Frontal cortex (tissue), 4 donors: ENCODE measurements at places on chromosomes 13 and 19. TPM values are rescaled to one million over a fixed set of nuclear protein-coding genes. Genes with fewer than 3 reads are reported as not detected.

DNA sequence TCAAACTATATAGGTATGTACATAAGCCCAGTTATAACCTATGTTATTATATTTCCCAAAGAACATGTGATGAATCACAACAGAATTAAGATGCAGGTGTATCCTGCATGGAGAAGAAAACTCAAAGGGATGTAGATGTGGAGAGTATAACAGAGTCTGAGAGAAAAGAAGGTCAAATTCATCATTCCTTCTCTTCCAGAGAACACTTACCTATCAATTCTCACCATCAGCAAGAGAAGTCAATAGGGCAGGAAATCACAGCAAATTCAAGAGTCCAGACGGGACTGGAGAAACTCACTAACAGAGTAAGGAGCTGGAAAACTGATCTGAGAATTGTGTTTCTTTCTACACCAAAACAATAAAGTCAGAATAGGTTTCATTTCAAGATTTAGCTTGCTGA lies 28.4 kb downstream of the DIAPH3 start:
- DNase-seq: no peak

DNA sequence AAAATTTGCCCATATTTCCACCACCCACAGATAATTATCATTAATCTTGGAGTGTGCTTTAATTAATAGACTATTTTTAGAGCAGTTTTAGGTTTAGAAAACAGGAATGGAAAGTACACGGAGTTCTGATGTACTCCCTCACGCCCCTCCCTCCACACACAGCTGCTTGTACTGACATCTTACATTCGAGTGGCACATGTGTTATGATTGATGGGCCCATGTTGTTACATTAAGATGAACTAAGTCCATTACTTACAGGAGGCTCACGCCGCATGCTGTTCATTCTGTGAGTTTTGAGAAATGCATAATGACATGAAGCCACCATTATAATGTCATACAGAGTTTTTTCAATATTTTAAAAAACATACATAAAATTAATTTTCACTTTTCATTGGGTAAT lies 1.2 kb upstream of the SPATA13 start:
- no peak for DNase-seq

DNA sequence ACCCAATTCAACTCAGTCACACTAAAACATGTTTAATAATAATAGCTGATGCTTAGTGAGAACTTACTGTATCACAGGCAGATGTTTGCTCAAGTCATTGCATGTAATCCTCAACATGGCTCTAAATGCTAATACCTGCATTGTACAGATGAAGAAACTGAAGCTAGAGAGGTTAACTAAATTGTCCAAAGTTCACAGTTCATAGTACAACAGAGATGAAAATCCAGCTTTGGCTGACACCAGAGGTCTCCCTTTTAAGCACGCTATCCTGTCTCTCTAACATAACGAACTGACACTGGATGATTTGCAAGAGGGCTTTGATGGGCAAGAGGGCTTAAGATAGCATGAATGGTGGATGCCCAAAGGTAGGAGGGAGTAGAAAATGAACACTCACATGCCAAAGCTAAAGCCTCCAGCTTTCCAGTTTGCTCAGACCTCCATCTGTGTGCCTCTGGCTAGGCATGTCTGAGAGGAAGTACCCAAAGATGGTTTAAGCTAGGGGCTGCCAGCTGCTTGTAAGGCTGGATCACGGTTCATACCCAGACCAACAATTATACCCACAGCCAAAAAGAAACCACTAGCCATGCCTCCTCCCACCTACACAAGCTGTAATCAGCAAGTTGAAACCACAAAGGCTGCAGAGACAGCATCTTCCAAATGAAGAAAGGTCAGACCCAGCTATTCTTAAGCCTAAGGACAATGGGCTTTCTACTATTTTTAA lies 196.9 kb upstream of the UBL3 start:
- no peak for DNase-seq

DNA sequence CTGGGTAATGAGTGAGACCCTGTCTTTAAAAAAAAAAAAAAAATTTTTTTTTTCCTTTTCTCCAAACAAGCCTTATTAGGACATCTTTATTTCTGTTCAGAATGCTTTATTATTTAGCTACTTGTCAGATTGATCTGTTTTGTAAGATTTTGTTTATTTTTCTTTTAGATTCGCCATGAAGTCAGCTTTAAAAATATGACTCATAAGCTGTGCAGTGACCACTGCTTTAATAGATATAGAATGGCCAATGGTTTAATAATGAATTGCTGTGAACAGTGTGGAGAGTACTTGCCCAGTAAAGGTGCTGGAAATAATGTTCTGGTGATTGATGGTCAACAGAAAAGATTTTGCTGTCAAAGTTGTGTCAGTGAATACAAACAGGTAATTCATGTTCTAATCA lies 47.7 kb downstream of the ZMYM2 start:
- no peak for DNase-seq

- no peak for DNase-seq
These were observed 152.4 kb downstream of the LMO7 start for GRCh38 chr13:75788481-75788981.

- DNase-seq: no peak
These were observed 16.4 kb upstream of the UPF3A start for GRCh38 chr13:114264886-114265611.

TNFSF9 gene
- total RNA-seq: 2.0 TPM

- DNase-seq: no peak
These were observed 79.8 kb upstream of the NBEA start for GRCh38 chr13:34862311-34862710.

EFNA2 gene
- 13.0 TPM for total RNA-seq

DNA sequence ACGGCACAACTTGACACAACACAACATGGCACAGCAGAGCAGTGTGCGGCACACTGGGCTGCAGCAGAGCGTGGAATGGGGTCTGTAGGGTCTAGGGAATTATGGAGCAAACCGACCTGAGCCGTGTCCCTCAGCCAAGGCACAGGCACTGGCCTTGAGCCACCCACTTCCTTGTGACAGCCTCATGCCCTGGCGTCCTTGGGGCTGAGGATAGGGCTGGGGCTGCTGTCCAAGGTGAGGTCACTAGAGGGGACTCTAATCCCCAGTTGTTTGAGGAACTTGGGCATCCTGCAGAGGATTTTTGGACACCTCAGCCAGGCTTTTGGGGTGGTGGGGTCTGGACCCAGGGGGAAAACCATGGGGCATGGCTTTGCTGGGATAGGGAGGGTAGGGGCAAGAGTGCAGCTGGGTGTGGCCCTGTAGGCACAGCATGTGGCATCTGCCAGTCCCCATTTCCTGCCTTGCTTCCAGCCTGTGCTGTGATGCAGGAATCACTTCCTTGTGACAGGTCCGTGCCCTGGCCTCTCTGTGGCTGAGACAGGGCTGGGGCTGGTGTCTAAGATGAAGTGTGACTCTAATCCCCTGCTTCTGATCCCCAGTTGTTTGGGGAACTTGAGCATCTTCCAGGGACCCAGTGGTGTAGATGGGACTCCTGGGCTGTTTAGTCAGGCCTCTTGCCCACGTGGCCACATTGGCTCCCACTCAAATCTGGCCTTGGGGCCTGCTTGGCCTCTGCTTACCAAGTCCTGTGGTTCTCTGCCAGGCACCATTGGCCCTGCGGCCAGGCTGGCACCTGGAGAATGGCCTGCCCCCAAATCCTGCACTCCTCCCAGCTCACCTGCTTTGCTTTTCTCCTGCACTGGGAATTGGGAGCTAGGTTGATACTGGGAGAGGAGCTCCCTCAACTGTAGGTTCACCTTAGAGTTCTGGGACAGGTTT lies 78.5 kb downstream of the SCGB2B2 start:
- no peak for DNase-seq

FAM124A gene
- 8.6 TPM for total RNA-seq

ADAMTSL5 gene
- under 0.01 TPM for total RNA-seq

TNNT1 gene
- 2.4 TPM for total RNA-seq

MAP4K1 gene
- 1.2 TPM for total RNA-seq

DNA sequence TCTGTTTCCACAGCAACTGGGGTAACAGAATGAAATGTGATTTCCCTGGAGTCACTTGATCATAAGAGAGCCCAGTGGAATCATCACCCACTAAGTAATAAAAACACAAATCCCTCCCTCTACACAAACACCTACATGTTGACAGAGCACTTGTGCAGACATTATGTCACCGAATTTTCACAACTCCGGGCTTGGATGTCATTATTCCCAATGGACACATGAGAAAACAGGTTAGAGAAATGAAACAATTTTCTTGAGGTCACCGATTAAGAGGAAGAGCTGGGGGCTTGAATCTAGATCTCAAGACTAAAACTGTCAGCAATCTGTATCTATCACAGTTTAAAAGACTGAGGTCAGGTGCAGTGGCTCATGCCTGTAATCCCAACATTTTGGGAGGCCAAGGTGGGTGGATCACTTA lies 3.1 kb downstream of the XRCC1 start:
- no peak for DNase-seq

GRCh38 chr19:50796634-50797428 lies 6.6 kb downstream of the ACP4 start:
- no peak for DNase-seq

FFAR1 gene
- not detected for total RNA-seq

PSG11 gene
- not detected for total RNA-seq

ZNF606 gene
- total RNA-seq: 65.6 TPM

- no peak for DNase-seq
These were observed 572 bp downstream of the SHISA2 start for GRCh38 chr13:26051231-26051656.

GRCh38 chr19:33347300-33347699 lies 26.2 kb upstream of the CEBPG start:
- DNase-seq: no peak

DNA sequence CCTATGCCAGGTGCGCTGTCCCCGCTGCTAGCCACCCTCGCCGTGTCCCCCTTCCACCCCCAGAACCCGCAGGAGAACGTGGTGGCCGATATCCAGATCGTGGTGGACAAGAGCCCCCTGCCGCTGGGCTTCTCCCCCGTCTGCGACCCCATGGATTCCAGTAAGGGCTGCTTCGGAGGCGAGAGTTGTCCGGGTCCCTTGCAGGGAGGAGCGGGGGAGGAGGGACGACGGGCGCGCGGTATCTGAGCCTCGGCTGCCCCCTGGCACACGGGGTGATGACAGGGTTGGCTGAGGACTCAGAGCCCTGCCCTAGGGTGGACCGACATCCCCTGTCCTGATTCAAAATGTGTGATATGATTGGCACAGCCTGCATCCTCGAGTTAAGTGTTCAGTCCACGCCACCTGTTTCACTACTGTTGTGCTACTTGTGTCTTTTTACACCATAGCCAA lies 653 bp downstream of the MVB12A start:
- DNase-seq: peak; percentile 55

LAIR1 gene
- 1.6 TPM for total RNA-seq

GRCh38 chr13:98039261-98039660 lies 85.8 kb downstream of the IPO5 start:
- no peak for DNase-seq

RFX2 gene
- total RNA-seq: 5.7 TPM

DNA sequence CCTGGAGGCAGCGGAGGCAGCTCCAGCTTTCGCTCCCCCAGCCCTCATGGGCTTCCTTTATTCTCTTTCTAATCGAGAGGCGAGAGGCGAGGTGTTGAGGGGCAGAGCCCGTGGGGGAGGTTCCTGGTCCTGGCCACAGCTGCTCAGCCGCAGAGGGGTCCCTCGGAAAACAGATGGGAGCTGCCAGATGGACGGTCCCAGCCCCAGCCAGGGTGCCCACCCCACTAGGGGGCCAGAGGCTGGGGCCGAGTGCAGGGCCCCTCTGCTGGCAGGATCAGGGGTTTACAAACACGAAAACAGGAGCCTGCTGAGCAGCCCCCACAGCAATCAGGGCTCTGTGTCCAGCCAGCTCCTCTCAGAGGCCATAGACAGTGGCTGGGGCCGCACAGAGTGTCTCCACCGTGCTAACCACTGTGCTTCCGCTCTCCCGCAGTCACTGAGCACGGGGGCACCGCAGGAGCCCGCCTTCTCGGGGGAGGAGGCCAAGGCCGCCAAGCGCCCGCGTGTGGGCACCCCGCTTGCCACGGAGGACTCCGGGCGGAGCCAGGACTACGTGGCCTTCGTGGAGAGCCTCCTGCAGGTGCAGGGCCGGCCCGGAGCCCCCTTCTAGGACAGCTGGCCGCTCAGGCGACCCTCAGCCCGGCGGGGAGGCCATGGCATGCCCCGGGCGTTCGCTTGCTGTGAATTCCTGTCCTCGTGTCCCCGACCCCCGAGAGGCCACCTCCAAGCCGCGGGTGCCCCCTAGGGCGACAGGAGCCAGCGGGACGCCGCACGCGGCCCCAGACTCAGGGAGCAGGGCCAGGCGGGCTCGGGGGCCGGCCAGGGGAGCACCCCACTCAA lies 182.2 kb downstream of the KDM4B start:
- no peak for DNase-seq

DNA sequence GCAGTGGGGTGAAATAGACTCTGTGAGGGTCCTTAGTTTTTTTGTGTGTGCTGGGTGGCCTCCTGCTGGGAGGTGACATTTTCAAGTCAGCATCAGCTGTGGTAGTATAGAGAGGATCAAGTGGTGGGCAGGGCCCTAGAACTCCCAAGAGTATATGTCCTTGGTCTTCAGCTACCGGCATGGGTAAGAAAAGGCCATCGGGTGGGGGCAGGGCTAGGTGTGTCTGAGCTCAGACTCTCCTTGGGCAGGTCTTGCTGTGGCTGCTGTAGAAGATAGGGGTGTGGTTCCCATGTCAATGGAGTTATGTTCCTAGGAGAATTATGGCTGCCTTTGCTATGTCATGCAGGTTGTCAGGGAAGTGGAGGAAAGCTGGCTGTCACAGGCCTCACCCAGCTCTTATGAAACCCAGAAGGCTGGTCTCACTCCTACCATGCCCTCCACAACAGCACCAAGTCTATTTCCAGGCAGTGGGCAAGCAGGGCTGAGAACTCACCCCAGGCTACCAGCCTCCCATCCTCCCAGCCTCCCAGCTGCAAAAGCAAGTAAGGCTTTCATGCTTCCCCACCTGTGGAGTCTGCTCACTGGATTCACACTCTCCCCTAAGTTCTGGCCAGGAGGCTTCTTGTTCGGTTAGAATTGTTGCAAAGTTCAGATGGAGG lies 130.6 kb upstream of the SOX1 start:
- DNase-seq: no peak

ZNF491 gene
- 17.1 TPM for total RNA-seq

WDR88 gene
- not detected for total RNA-seq

CGB3 gene
- not detected for total RNA-seq
